ENCODE measurements at places on chromosomes 1 and 21.
A peak's percentile ranks its signal among the peaks of the same experiment; 100 is the strongest.

GRCh38 chr1:175812936-175813335 is 69.5 kb upstream of the TNR start:
- no peaks in the 10 kb centered on the region for H3K4me1 ChIP-seq
- no peak overlapping the region for H3K27ac ChIP-seq
- H3K27me3 ChIP-seq, result peaks cover 13% of the 10 kb centered on the region
- H3K36me3 ChIP-seq, result no peaks in the 10 kb centered on the region
- DNase-seq, result no peak
- H3K4me3 ChIP-seq, result no peak overlapping the region

DNA sequence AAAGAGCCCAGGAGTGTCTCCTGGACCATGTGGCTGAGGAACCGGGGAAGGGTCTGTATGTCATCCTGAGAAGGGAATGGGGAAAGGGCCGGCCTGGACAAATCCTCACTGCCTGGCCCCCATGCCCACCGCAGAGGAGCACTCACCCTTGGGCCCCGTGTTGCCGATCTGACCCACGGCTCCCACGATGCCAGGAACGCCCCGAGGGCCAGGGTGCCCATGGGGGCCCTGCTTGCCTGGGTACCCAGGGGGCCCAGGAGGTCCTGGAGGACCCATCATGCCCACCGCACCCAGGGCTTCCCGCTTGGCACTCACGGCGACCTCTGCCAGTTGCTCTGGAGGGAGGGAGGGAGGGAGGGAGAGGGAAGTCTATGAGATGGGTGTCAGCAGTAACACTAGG is 14.6 kb downstream of the COL9A2 start:
- H3K27me3 ChIP-seq, result no peaks in the 10 kb centered on the region
- no peak for DNase-seq
- H3K4me3 ChIP-seq, result no peak overlapping the region
- no peaks in the 10 kb centered on the region for H3K4me1 ChIP-seq

- DNase-seq, result no peak
- H3K27me3 ChIP-seq, result peaks cover 8% of the 10 kb centered on the region
- H3K27ac ChIP-seq, result peak overlapping the region; percentile 90
- no peaks in the 10 kb centered on the region for H3K36me3 ChIP-seq
- peaks cover 63% of the 10 kb centered on the region for H3K4me1 ChIP-seq
These were observed 105.4 kb downstream of the PTPN14 start for GRCh38 chr1:214445831-214446614.

DNA sequence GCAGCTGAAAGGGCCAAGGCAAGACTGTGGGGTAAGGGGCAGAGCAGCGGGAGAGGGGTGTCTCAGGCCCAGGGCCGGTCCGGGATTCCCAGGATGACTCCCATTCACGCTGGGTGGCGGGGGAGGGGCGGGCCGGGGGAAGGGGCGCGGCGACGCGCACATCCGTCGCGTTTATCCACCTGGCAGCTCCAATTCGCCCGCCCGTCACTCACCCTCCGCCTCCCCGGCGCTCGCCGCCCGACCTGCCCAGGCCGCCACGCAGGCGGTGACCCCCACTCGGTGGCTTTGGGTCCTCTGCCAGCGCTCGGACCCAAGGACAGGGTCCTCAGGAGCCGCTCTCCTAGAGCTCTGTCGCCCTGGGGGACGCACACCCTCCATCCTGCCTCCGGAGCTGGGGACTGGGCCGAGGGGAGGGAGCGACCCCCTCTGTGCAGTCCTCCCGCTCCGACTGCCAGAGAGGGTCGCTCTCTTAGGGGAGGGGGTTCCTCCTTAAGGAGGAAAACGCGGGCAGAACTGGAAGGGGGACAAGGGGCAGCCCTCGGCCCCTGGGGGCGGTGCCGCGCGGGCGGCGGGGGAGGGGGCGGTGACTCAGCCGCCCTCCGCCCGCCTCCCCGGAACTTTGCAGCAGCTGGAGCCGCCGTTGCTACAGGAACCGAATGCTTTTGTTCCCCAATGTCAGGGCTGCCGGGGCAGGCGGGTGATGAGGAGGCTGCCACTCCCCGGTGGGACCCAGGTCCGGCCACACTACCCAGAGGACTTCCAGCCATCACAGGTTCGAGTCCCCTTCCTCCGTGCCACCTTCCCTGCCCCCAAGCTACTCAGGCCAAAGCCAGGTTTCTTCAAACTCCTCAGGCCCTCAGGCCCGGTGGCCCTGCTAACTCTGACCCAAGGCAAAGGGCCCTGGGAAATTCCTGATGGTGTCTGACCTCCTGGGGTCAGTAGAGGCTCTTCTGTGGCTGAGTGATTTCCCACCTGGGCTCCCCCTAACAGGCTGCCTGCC is 3.4 kb downstream of the ADGRB2 start:
- no peak overlapping the region for H3K27ac ChIP-seq
- no peaks in the 10 kb centered on the region for H3K36me3 ChIP-seq
- H3K4me1 ChIP-seq, result peaks cover 23% of the 10 kb centered on the region
- H3K27me3 ChIP-seq, result peaks cover 25% of the 10 kb centered on the region

DNA sequence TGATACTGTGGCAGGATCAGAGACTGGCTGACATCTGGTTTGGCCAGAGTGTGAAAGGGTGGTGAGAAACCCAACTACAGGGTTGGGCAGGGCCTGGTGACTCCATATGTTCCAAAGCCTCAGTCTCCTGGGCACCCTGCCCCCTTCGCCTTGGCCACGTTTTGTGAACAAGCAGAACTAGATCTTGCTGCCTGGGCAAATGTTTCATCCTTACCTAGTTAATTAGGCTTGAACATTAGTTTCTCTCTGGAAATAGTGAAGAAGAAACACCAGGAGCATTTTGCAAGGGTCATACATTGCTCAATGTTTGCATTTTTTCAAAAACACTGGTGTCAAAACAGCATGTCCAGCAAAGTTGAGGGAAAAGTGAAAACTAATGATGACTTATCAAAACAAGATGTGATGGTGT is 60.5 kb downstream of the MAP3K7CL start:
- H3K4me3 ChIP-seq, result no peak overlapping the region
- H3K36me3 ChIP-seq, result no peaks in the 10 kb centered on the region
- DNase-seq, result peak; percentile 28
- H3K27ac ChIP-seq, result no peak overlapping the region
- no peaks in the 10 kb centered on the region for H3K27me3 ChIP-seq

GRCh38 chr1:243844186-243844585 is 5.9 kb downstream of the AKT3 start:
- H3K4me3 ChIP-seq, result no peak overlapping the region
- H3K27ac ChIP-seq, result no peak overlapping the region
- DNase-seq, result no peak
- H3K27me3 ChIP-seq, result no peaks in the 10 kb centered on the region
- no peaks in the 10 kb centered on the region for H3K36me3 ChIP-seq

DNA sequence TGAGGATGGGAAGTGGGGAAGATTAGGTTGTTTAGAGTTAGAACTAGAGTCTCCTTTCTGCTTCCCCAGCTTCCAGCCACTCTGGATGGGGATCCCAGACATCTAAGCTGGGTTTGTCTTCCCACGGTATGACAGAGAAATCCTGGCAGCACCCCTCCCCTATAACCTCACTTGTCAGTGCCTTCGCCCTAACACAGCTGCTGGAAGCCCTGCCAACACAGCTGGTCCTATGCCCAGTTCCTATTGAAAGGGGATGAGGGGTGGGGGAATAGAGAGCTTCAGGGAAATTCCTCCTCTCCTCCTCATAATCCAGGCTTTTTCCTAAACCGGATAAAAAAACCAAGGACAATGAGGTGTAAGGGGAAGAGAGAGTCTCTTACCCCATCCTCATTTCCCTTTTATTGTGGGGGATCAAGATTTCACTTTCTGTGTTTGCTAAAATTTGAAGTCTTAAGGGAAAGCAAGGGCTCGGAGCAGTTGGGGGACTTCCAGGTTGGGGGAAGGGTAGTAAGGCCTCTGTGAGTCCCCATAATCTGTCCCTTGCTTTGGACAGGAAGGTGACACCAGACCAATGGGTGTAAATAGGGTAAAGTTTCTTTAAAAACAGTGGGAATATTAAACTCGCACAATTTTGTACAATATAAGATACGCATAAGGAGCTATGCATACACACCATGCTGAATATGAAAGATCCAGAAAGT is 590 bp downstream of the TMOD4 start:
- no peaks in the 10 kb centered on the region for H3K4me1 ChIP-seq
- no peak for DNase-seq
- no peaks in the 10 kb centered on the region for H3K27me3 ChIP-seq
- no peak overlapping the region for H3K27ac ChIP-seq
- H3K4me3 ChIP-seq, result no peak overlapping the region
- peaks cover 27% of the 10 kb centered on the region for H3K36me3 ChIP-seq

- H3K4me3 ChIP-seq, result no peak overlapping the region
- DNase-seq, result no peak
- peaks cover 92% of the 10 kb centered on the region for H3K27me3 ChIP-seq
- no peak overlapping the region for H3K27ac ChIP-seq
- peaks cover 12% of the 10 kb centered on the region for H3K4me1 ChIP-seq
- peaks cover 7% of the 10 kb centered on the region for H3K36me3 ChIP-seq
These were observed 14.0 kb upstream of the TBX15 start for GRCh38 chr1:119002028-119002686.

GRCh38 chr1:56045477-56045876 is 533.9 kb downstream of the PLPP3 start:
- no peak overlapping the region for H3K27ac ChIP-seq
- no peaks in the 10 kb centered on the region for H3K36me3 ChIP-seq
- H3K4me3 ChIP-seq, result no peak overlapping the region
- DNase-seq, result no peak
- H3K4me1 ChIP-seq, result no peaks in the 10 kb centered on the region
- H3K27me3 ChIP-seq, result no peaks in the 10 kb centered on the region

DNA sequence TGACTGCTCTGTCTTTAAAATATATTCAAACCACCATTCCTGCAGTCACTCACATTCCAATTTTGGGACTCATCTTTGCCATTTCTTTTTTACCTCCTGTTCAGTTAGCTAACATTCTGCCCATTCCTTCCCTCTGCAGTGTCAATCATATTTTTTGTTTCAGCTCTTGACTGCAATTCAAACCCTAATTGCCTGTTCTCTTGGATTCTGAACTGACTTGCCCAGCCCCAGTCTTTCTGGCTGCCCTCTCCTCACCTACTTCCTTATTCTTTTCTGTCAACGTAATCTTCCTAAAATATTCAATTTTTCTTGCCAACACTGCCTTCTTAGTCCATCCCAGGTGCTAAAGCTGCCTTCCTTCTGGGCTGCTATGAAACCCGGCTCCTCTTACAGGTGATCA is 6.1 kb downstream of the PRDM2 start:
- H3K27me3 ChIP-seq, result no peaks in the 10 kb centered on the region
- H3K4me3 ChIP-seq, result no peak overlapping the region
- peaks cover 80% of the 10 kb centered on the region for H3K4me1 ChIP-seq

- H3K36me3 ChIP-seq, result no peaks in the 10 kb centered on the region
- H3K27me3 ChIP-seq, result peaks cover 9% of the 10 kb centered on the region
- no peak overlapping the region for H3K4me3 ChIP-seq
- no peak for DNase-seq
- no peaks in the 10 kb centered on the region for H3K4me1 ChIP-seq
- no peak overlapping the region for H3K27ac ChIP-seq
These were observed 24.5 kb upstream of the TRIM45 start for GRCh38 chr1:117146072-117146471.

GRCh38 chr1:233372218-233373120 is 44.9 kb downstream of the MAP3K21 start:
- no peak overlapping the region for H3K4me3 ChIP-seq
- no peak for DNase-seq
- no peaks in the 10 kb centered on the region for H3K4me1 ChIP-seq
- no peaks in the 10 kb centered on the region for H3K36me3 ChIP-seq
- no peaks in the 10 kb centered on the region for H3K27me3 ChIP-seq

GRCh38 chr1:221069178-221069903 is 190.1 kb downstream of the HLX start:
- H3K27ac ChIP-seq, result peak overlapping the region; percentile 89
- peak; percentile 27 for DNase-seq
- peaks cover 3% of the 10 kb centered on the region for H3K27me3 ChIP-seq

DNA sequence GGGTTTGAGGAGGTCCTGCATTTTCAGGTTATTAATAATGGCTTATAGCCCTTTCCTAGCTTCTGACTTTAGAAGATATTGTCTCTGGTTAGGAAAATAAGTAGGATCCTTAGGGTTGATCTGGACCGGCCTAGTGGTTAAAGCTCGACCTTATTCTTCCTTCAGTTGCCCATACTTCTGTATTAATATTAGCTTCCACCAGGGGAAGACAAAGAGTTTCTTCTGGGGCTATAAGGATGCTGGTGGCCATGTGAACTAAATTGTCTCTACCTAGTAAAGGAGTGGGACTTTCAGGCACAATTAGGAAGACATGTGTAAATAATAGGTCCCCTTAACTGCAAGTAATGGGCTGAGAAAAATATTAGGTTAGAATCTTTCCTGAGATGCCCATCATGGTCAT is 20.6 kb upstream of the FCGR2A start:
- no peak for DNase-seq
- H3K27ac ChIP-seq, result no peak overlapping the region
- H3K27me3 ChIP-seq, result peaks cover 25% of the 10 kb centered on the region

DNA sequence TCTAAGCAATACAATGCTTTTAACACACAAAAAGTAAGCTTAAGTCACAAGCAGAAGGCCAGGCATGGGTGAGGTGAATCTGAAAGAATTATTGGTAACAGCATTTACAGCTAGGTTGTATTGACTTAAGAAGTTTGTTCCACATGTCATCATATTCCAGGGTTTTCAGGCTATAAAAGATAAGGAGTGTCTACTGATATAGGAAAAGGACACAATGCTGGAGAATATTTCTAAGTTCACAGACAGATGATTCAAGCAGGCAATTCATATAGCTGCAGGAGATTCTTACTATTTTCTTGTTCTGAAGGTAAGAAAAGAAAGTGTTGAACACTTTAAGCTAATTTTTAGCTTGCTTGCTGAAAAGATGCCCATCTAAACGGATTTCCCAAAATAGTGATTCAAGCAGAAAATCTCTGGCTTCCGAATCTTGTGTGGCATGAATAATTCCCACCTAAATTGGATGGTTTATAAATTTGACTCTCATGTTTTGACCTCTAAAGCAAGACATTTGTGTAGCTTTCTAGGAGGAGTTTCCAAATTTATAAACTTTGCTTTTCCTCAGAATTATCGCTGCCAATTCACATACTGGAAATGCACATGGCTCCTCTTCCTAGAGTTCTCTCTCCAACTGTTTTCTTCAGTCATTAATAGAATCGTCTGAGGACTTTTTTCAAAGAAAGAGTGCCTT is 95.6 kb upstream of the LBR start:
- H3K36me3 ChIP-seq, result no peaks in the 10 kb centered on the region
- H3K4me3 ChIP-seq, result no peak overlapping the region

GRCh38 chr1:27520651-27521050 is 30.7 kb upstream of the WASF2 start:
- no peaks in the 10 kb centered on the region for H3K27me3 ChIP-seq
- DNase-seq, result no peak
- peak overlapping the region; percentile 95 for H3K27ac ChIP-seq
- peak overlapping the region; percentile 92 for H3K4me3 ChIP-seq
- H3K36me3 ChIP-seq, result peaks cover 1% of the 10 kb centered on the region

DNA sequence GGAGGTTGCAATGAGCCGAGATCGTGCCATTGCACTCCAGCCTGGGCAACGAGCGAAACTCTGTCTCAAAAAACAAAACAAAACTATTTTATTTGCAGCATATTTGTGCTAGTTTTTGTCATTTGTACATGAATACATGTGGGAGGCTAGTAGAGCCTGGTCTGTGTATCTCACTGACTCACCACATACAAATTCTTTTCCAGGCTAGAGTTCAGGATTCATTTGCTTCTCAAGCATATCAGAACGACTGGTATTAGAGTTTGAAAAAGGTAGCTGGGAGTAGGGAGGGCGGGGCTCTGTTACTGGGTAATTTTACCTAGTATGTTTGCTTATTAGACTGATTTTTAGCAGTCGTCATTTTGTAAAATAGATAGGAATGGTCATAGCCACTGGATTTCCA is 4.5 kb upstream of the TOR3A start:
- no peaks in the 10 kb centered on the region for H3K27me3 ChIP-seq
- no peak for DNase-seq
- no peak overlapping the region for H3K27ac ChIP-seq
- peaks cover 3% of the 10 kb centered on the region for H3K36me3 ChIP-seq

GRCh38 chr1:246483569-246483933 is 23.5 kb downstream of the SMYD3 start:
- no peak overlapping the region for H3K27ac ChIP-seq
- peaks cover 2% of the 10 kb centered on the region for H3K27me3 ChIP-seq
- H3K4me1 ChIP-seq, result peaks cover 26% of the 10 kb centered on the region
- H3K36me3 ChIP-seq, result peaks cover 2% of the 10 kb centered on the region
- no peak for DNase-seq

All from activated naive CD8-positive, alpha-beta T cell treated with anti-CD3 and anti-CD28 coated beads, Interleukin-2, amount 50 U/mL, for 24 hours (primary cell).